ENCODE measurements at places on chromosomes 6 and 20.

GRCh38 chr6:33391922-33392594, 435 bp downstream of the KIFC1 start:
- no peak for DNase-seq

- DNase-seq: no peak
Measured at GRCh38 chr6:43879722-43880121, 109.7 kb downstream of the VEGFA start.

DNA sequence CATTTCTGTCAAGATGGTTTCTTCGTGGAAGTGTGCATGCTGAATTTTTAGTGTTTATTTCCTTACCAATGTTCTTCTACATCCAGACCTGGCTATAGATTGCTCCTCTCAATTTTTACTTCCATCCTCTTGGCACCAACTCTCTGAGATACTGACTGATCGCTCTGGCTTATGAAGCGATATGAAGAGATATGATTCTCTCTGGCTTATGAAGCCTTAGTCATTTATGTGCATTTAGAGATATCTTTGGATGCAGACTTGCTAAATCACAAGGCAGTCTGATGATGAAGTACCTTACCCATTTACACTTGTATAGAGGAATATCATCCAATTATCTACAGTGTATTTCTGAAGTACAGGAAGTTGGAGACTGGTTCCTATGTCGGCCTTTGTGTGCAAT, 295.4 kb upstream of the STXBP5 start:
- DNase-seq: no peak

- DNase-seq: peak; percentile 89
Measured at GRCh38 chr20:53592992-53593465, 610 bp downstream of the ZNF217 start.

DNA sequence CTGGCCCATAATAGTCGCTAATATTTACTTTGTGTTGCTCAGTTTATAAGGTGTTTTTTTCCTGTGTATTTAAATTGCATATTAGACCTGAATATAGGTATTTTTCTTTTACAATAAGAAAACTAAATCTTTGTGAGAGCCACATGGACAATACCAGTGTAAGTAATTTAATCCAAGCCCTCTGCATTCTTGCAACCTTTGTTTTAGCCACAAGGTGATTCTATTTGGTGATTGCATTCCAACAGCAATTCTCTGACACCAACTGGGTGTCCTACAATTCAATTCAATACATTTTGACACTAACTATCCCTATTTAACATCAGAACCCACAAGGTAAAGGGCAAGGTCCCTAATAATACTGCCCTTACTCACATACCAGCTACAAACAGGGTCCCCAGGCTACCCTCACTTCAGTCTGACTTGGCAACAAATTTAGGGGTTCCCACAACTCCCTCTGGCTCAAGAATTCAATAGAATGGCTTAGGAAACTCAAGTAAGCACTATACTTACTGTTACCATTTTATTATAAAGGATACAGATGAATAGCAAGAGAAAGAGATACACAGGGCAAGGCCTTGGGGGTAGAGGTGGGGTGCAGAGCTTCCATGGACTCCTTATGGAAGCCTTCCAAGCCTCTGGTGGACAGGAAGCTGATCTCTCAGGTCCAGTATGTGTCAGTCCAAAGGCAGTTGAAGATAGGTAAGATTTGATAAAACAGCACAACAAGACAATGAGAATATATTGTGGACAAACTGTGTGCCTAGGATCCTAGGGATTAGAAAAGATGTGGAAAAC, 169.3 kb downstream of the CD83 start:
- no peak for DNase-seq

- DNase-seq: no peak
Measured at GRCh38 chr20:64188682-64189529, 24.7 kb downstream of the MYT1 start.

GRCh38 chr6:100549406-100550167, 84.9 kb upstream of the SIM1 start:
- DNase-seq: no peak

DNA sequence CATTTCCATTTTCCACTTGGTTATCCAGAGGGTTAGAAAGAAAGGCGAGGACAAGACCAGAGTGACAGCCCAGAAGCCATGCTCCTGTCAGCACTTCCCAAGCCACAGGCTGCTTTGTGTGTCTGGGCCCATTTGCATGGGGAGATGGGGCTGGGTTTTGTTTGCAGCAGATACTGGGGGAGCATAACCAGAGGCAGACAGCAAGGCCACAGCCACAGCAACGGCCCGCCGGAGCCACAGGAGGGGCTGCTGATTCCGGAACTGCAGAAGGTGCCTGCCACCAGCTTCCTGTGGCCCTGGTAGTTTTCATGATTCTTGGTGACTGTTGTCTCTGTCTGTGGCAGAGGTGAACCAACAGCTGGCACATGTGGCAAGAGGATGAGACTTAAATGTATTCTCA, 106.6 kb downstream of the DLL1 start:
- no peak for DNase-seq

- no peak for DNase-seq
Measured at GRCh38 chr6:2982426-2983117, 11.2 kb upstream of the SERPINB6 start.

GRCh38 chr6:158714706-158715105, 64.9 kb downstream of the SYTL3 start:
- no peak for DNase-seq

DNA sequence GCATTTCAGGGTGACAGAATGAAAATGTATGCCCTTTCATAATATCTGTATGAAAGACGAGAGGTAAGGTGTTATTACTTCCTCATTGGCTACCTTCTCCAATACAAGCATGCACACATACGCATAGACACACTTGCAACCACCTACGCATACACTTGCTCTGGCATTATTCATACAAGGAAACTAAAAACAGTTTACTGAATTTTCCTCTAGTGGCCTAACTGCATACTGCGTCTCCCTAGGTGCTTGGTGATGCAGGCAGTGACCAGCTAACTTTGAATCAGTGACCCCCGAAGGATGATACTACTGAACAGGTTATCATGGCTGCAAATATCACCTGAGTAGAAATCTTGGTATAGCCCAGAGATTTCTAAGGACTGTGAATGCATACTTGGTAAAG, 593.1 kb downstream of the PKHD1 start:
- DNase-seq: no peak

DNA sequence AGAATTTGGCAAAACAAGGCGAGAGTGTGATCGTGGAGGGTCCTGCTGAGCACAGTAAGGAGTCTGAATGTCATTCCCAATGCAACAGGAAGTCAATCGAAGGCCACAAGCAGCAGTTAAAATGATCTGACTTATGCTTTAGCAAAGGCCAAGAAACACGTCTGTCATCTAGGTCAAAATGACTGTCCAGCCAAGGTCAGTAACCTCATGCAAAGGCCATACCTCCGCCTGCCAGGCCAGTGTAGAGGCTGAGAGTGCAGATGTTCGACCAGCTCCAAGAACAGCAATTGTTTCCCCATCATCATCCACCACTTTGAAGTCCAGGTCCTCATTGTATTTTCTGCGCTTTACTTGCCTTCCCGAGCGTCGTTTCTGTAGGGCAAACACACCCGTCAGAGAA, 105.6 kb downstream of the CHD6 start:
- no peak for DNase-seq

GRCh38 chr6:34696189-34696738, 303 bp downstream of the ILRUN start:
- no peak for DNase-seq

GRCh38 chr6:30730601-30731435, 10.7 kb downstream of the TUBB start:
- peak; percentile 91 for DNase-seq

GRCh38 chr6:73513496-73513854, 7.4 kb downstream of the EEF1A1 start:
- DNase-seq: no peak

GRCh38 chr6:34745277-34746103, 11.8 kb upstream of the SNRPC start:
- peak; percentile 75 for DNase-seq
